ENCODE measurements at places on chromosomes 1 and 21.
A peak's percentile ranks its signal among the peaks of the same experiment; 100 is the strongest.

GRCh38 chr21:25999921-26000582 lies 170.5 kb downstream of the APP start:
- DNase-seq = no peak

DNA sequence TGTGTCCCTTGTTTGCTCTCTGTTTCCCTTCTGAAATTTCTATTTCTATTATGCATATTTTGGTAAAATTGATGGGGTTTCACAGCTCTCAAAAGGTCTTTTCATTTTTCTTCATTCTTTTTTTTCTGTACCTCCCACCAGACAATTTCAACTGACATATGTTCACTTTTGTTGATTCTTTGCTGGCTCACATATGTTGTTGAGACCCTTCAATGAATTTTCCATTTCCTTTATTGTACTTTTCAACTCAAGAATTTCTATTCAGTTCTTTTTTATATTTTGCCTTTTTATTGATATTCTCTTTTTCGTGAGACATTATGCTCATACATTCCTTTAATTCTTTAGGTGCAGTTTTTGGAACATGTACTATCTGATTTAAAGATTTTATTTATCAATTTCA lies 102.6 kb upstream of the GRIK1 start:
- DNase-seq = no peak

DNA sequence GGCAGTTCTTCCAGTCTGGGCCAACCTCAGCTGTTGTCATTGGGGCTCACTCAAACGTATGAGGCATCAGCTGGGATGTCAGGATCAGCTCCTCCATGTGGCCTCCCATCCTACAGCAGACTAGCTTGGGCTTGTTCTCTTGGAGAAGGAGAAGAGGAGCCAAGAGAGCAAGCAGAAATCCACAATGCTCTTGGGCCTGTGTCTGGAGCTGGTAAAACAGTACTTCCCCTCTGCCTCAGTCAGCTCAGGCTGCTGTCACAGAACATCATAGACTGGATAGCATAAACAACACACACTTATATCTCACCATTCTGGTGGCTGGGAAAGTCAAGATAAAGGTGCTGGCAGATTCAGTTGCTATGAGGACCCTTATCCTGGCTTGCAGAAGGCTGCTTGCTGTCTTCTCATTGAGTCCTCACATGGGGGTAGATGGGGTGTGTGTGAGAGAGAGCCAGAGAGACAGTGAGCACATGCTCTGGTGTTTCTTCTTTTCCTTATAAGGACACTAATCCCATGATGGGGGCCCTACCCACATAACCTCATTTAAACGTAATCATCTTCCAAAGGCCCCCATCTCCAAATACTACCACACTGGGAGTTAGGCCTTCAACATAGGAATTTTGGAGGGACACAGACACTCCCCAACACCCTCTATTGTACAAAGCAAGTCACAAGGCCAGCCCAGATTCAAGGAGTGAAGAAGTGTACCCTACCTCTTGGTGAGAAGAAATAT lies 16.3 kb upstream of the DNAJC6 start:
- no peak for DNase-seq

GRCh38 chr21:36606983-36607325 lies 92.0 kb upstream of the SIM2 start:
- DNase-seq = no peak

DNA sequence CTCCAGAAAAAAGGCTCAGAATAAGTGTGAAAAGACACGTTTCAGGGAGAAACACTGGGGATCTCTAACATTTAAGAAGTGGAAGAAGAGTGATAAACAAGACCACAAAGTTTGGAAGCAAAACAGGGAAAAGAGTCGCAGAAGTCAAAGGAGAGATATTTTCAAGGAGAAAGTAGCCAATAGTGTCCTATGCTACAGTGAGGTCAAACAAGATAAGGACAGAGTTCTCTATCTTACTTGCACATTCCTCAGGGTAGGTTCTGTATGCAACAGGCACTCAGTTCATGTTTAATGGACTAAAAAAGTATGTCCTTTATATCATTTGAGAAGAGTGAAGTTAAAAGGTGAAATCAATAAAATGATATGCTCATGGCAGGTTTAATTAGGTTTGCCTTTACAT lies 13.8 kb upstream of the EDEM3 start:
- DNase-seq = no peak

DNA sequence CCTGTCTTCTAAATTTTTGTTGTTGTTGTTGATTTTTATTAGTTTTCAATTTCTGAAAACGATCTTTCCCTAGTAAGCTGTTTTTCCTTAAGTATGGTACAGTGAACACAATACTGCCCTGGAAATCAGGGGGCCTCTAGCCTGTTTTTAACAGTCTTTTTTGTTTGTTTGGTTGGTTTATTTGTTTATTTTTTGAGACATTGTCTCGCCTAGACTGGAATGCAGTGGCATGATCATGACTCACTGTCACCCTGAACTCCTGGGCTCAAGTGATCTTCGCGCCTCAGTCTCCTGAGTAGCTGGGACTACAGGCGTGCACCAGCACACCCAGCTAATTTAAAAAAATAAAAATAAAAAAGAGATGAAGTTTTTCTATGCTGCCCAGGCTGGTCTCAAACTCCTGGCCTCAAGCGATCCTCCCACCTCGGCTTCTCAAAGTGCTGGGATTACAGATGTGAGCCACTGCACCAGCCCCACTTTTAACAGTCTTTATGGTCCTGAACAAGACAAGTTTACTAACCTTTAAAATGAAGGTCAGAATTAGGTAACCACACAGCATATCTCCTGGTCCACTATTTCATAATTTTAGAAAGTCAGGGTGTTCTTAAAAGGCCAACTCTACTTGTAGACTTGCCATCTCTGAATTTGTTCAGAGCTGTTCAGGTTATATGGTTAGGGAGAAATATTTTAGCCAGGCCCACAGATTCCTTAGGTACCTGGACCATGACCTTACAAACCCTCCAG lies 35.4 kb downstream of the TBCE start:
- DNase-seq = no peak

GRCh38 chr21:27101523-27101922 lies 134.6 kb upstream of the ADAMTS5 start:
- peak; percentile 57 for DNase-seq

- peak; percentile 14 for DNase-seq
Observed at GRCh38 chr1:89041721-89042120, 19.1 kb upstream of the GBP3 start.

- peak; percentile 81 for DNase-seq
Observed at GRCh38 chr1:61138921-61139774, 56.8 kb downstream of the NFIA start.

- DNase-seq = no peak
Observed at GRCh38 chr1:81949421-81949820, 148.7 kb downstream of the ADGRL2 start.

DNA sequence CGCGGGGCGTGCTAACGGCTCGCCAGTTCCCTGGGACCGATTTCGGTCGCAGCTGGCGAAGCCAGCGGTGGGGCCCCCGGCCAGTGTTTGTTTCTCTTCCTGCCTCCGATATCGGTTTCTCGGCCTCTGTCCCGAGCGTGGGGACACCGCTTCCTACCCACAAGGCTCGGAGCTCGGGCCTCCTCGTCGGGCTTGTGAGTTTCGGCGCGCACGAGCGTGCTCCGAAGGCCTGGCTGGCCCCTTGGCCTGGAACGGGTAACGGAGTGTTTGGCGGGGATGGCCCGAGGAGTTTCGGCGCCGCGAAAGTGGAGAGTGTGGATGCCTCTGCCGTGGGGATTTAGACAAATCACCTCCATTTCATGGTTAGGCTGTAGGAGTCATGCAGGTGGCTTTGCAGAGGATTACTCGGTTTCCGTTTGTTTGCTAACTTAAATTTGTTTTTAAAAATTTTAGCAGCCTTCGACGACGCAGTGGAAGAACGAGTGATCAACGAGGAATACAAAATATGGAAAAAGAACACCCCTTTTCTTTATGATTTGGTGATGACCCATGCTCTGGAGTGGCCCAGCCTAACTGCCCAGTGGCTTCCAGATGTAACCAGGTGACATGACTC lies 559 bp downstream of the RBBP4 start:
- DNase-seq = no peak

GRCh38 chr1:23167353-23168078 lies 1.1 kb downstream of the LUZP1 start:
- DNase-seq = peak; percentile 50

GRCh38 chr21:34202553-34203372 lies 129.4 kb downstream of the MRPS6 start:
- DNase-seq = peak; percentile 32

DNA sequence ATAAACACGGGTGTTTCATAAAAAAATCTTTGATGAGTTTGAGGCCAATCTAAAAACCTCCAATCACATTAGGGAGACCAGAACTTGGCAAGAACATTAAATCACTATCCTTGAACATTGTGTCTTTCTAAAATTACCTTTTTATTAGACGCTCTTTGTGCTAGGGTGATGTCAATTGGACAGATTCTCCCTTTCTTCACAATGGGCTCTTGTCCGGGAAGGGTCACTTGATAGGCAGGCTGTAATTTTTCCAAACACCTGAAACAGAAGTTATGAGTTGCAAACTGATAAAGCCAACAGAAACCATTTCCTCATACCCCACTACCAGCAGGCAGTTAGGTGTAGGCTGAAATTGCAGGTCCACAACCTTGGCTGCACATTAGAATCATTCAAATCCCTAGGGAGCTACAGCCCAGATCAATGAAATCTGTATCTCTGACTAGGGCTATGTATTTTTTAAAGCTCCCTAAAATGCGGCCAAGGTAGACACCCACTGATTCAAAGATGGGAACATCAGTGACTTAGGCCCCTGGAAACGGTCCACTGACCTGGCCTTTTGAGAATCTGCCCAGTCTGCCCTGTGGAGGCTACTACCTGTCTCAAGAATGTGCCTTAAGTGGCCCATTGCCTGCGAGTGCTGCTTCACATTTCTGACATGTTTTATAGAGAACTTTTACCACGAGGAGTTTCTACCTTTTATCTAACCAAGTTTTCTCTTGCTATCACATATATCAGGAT lies 16.5 kb downstream of the EIF2D start:
- DNase-seq = no peak

DNA sequence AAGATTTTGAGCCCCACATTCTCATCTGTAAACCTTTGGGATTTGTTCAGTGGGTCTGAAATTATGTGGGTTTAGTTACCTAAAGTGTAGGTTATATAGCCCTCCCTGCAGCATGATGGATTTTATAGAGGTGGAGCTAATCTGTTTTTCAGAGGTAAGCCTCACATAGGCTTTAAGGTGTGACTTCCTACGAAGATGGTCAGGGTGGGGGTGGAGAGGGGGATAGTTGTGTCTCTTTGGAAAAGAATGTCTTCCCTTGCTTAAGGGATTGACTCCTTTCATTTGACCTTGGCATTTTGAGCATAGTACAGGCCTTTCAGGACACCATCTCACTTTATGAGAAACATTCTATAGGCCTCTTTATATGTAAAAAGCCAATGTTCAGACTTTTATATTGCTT lies 3.4 kb downstream of the CACHD1 start:
- DNase-seq = no peak

- DNase-seq = no peak
Observed at GRCh38 chr1:111228748-111229126, 1.2 kb downstream of the CHI3L2 start.

GRCh38 chr1:206102292-206102936 lies 14.8 kb downstream of the AVPR1B start:
- peak; percentile 12 for DNase-seq

GRCh38 chr1:2825487-2826189 lies 24.1 kb upstream of the TTC34 start:
- no peak for DNase-seq

GRCh38 chr1:179129702-179130473 lies 48.0 kb downstream of the TOR3A start:
- DNase-seq = peak; percentile 34

DNA sequence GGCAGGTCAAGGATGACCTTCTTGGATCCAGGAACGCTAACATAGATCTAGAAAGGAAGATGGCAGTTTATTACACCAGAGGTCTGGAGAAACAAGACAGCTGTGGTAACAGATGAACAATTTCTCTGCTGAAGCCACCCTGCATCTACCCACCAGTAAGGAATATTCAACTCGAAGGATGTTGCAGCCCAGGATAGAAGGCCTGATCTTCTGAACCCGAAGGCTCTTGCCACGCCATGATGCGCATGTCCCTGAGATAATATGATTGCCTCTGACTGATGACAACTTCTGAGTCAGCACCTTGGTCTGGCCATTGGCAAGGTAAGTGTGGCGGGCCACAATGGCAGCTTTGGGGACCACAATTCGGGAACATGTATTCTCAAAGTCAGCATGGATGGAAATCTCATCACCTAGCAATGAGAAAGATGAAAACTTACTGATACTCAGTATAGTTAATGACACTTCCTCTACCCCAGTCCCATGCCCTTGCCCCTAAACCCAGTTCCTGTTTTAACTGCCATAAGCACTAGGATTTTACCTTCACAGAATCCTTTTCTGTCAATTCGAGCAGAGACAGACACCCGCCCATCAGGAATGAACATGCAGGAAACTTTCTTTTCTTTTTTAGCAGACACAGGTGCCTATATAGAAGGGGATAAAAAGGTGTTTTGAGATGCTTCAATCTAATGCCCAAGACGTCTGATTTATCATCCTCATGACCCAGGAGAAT lies 1.8 kb downstream of the TXNIP start:
- no peak for DNase-seq

- no peak for DNase-seq
Observed at GRCh38 chr1:13754510-13755103, 54.6 kb downstream of the PRDM2 start.

DNA sequence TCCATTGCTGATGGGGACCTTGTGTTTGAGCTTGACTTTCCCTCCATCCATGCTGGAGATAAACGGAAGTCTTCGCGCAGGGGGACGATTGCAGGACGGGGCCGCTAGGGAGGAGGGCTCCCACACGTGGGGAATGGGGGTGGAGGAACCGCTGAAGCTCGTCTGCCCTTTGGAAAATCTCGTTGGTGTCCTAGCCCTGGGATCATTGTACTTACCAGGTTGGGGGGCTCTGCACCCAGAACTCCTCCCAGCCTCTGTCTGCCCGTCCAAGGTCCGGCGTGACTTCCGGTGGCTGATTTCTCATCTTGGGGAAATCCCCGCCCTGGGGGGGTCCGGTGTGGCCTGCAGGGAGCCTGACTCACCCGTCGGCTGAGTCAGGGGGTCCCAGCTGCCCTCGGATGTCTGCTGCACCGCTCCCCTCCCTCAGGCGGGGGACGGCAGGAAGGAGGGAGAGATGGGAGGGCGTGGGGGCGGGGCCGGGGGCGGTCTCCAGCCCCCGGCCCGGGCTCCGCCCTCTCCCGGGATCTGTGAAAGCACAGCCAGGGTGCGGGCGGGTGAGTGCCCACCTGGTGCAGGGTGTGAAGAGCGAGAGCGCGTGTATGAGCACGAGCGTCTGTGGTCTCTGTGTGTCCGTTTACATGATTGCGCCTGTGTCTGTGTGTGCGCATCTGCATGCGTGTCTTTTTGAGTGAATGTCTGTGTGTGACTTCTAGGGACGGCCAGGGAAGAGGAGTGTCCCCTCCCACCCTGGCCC lies 35.8 kb downstream of the PIK3CD start:
- peak; percentile 41 for DNase-seq

GRCh38 chr1:157732755-157733154 lies 32.2 kb upstream of the FCRL3 start:
- DNase-seq = no peak

DNA sequence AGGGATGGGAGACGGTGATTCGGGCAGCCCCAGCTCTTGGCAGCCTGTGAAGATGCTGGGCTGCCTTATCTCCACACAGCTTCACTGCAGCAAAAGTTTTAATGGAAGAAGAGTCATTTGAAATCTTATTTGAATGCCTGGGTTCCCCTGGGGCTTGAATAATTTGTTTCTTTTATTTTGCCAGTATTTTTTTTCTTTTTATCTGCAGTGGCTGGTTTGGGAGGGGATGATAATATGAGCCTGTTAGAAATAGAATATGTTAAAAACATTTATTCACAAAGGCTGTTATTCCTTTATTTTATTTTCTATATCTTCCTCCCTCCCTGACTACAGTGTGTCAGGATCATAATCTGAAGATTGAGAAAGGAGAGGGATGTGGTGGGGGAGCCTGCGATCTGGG lies 103.4 kb downstream of the ARHGEF10L start:
- DNase-seq = no peak
